RWPE1 (cell line): ENCODE measurements at places on chromosomes 11 and 22.

DNA sequence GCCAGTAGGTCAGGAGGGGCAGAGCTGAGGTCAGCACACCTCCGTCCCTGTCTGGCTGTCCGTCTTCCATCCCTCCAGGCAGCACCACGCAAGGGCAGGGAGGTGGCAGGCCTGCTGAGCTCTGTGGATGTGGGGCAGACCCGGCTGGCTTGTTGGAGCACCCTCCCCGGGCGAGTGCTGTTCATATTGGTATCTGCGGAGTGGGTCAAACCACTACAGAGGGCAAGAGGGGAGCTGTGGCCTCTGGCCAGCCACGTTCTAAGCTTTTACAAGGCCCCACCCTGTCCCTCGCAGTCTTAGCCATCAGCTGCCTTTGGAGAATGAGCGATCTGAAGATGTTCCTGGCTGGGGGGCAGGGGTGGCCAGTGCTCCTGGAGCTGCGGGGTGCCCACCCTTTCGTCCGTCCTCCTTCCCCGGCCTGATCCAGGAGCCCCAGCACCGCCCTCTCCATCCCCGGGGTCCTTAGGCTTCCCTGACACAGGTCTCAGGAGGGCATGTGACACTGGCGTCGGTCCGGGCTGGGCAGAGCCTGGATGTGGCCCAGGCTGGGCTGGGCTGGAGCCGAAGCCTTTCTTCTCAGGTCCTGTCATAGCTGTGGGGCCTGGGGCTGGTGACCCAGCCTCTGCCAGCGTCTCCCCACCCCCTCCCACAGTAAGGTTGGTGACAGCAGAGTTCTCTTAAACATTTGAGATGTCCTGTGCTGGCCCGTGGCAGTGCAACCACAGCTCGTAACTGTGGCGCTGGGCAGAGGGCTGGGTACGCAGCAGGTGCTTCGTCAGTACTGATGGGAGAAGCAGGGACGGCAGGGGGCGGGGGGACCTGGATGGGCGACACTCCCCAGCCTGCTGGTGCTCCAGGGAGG lies 31.7 kb upstream of the GRAMD4 start:
- DNase-seq, result no peak

DNA sequence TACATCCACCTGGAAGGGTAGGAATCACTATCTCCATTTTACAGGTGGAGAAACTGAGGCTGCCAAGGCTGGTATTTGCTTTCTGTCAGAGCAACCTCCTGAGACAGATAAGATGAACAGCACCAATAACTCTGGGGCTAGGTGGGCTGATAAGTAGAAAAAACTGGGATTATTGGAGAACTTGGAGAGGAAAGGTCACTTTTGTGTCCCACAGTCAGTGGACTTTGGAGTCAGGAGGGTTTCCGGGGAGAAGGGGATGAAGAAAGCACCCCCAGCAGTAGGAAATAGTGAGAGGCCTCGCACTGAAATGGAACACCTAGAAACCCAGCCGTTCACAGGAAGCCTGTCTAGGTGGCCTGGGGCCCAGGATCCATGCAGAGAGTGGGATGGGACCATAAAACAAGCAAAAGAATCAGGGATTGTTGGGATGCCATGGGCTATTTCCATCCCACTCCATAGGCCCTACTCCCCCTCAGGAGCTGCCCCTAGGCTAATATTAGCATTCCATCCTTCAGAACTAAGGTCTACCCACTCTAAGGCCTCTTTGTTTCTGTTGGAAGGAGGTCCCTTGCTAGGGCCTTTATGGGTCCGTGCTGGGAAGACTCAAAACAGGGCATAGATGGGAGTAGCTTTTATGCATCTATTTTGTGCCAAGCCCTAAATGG lies 31.0 kb upstream of the FCHSD2 start:
- no peak for DNase-seq

DNA sequence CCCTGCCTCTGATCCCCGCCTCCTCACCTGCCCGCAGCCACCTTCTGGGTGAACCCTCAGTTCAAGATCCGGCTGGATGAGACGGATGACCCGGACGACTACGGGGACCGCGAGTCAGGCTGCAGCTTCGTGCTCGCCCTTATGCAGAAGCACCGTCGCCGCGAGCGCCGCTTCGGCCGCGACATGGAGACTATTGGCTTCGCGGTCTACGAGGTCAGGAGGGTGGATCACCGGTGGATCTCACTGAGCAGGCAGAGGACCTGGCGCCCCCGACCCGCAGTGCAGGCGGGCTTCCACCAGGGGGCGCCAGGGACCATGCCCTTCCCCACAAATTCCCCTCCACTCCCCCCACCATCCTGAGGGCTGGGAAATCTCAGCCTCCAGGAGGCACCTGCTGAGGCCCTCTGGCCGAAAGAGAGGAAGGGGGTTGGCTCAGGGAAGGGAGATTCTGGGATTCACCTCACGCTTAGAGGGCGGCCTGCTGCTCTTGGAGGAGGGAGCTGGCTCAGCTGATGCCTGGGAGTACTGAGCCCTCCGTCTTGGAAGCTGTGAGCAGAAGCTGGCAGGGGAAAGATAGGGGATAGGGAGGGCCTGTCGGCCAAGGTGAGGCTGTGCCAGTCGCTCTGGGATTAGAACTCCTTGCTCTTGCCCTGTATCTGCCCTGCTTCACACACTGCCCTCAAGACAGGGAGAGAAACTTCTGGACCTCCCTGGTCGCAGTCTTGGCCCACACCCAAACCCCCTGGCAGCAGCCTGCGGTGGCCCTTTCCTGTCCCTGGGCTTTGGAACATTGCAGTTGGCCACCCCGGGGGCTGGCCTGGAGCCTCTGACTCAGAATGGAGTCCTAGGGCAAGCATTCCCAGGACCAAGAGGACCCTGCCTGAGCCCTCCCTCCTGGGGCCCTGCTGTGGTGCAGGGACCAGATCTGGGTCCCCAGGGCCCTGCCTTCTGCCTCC lies 23.2 kb downstream of the CAPN1 start:
- DNase-seq, result no peak

GRCh38 chr11:11975201-11976092 lies 33.0 kb downstream of the DKK3 start:
- no peak for DNase-seq

DNA sequence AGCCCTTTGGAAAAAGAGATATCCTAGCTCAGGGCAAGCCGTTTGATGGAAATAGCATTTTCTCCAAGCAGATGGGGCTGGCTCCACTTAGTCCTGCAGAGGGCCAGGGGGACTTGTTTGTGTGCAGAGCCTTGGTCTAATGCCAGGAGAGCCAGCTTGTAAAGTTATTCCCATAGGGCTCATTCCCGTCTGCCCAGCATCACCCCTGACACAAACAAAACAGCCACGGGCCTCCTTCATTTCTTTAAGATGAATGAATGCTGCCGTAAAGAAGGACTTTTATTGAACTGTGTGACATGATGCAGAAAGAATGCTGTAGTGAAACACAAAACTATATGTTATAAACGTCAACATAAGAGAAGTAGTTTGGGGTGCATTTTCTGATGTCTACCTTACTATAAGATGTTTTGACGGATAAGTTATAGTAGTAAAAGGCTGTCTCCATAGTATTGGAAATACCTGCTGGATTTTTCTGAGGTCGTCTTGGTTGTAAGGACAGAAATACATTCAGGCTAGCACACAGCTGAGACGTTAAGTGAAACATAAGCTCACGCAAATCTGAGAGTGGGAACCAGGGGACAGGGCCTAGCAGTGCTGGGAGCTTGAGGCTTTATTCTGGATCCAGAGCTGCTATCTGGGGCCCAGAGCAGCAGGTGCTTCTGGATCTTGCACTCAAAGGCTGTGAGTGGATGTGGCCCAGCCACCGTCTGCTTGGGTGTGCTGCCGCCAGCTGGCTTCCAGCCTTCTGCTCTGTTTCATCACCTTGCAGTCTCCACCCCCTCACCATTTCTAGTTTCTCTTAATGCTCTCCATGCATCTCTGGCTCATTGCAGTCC lies 53.3 kb downstream of the NCAM1 start:
- no peak for DNase-seq

DNA sequence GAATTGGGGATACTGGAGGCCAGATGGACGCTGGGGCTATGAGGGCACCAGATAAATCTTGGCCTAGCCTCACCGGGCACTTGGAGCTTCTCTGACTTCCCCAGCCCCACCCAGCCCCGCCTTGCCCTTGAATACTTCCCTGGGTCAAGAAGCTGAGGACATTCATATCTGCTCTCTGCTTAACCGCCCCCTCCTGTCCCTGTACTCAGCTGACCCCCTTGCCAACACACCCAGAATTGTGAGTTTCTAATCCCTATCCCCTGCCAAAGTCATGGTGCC lies 22.0 kb downstream of the FADS3 start:
- DNase-seq, result no peak

DNA sequence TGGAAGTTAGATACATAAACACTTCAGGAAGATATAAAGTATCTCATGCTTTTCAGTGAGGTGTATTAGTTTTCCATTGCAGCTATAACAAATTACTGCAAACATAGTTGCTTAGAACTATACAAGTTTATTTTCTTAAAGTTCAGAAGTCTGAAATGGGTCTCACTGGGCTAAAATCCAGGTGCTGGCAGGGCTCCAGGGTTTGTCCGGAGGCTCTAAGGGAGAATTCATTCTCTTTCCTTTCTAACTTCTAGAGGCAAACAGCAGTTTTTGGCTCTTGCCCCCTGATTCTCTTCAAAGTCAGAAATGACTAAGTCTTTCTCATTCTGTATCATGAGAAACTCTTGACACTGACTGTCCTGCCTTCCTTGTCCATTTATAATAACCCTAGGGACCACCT lies 138.8 kb downstream of the AASDHPPT start:
- DNase-seq, result no peak

- DNase-seq, result no peak
Observed at GRCh38 chr11:92125321-92125720, 99.3 kb upstream of the FAT3 start.

- no peak for DNase-seq
Observed at GRCh38 chr22:33921525-33922348, 1.5 kb upstream of the LARGE1 start.

GRCh38 chr11:2207773-2208621 lies 36.4 kb upstream of the TH start:
- no peak for DNase-seq

- DNase-seq, result no peak
Observed at GRCh38 chr11:1157645-1158591, at the start of gene MUC5AC. MUC5AC (plus strand) TSS chr11:1157953; CDS start chr11:1158000, 47 bp downstream.

DNA sequence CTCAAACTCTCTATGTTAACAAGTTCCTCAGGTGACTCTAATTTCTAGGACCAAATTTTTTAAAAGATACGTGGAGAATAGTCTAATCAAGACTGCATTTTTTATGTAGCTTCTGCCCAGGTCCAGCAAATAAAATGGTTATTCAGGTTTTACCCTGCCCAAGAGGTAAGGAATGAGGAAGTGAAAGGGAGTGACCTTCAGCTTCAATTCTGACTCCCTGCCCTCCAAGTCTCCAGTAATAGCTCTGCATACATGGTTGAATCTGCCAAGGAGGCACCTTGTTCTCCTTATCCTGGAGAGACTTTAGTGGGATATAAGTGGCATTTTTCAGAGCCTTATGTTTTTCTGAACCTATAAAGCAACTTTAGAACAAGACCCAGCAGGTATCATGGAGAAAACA lies 15.5 kb downstream of the MUC15 start:
- no peak for DNase-seq

DNA sequence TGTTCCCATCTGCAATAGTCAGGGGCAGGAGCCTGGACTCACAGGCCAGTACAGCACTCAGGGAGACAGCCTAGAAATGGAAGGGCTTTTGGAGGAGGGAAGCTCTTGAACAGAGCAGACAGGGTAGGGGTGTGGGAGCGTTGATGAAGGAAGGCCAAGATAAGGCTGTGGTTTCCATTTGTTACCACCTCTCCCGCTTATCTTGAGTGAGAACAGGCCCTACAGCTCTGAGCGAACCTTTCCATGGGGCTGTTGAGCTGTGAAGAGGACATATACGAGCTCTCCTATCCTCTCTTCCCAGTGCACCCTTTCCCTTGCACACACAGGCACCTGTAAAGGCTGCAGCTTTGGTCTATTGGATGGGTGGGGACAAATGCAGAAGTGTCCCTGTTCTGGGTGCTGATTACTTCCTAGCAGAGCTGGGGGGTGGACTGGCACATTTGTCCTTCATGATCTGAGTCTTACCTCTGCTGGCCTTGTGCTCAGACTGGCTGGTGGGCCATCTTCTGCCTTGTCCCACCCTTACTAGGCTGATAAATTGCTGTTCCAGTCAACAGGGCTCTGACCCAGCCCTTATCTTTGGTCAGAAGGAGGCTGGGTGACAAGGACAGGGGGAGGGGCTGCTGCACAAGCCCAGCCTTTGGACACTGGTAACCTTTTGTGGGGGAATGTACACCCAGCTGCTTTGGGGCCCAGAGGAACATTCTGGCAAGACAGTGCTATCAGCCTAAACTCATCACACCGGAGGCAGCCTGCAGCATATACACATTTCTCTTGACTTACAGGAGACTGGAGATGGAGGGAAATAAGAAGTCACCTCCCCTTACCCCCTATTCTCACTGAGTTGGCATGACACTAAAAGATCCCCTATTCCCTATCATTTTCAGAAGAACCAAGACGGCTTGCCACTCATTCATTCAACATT lies 80.1 kb upstream of the NNMT start:
- no peak for DNase-seq

- DNase-seq, result no peak
Observed at GRCh38 chr22:46042786-46043185, 65.8 kb upstream of the WNT7B start.

GRCh38 chr11:123753110-123753509 lies 1.2 kb downstream of the OR6X1 start:
- no peak for DNase-seq

GRCh38 chr22:45105281-45105702 lies 58.4 kb upstream of the NUP50 start:
- no peak for DNase-seq

GRCh38 chr22:47597041-47597440 lies 834.6 kb downstream of the TBC1D22A start:
- no peak for DNase-seq
